Hematopoietic multipotent progenitor cell treated with erythropoietin and hydrocortisone succinate and interleukin-3 and kit ligand, for 6 days (in vitro differentiated cells): ENCODE measurements at places on chromosomes 7 and 10.

DNA sequence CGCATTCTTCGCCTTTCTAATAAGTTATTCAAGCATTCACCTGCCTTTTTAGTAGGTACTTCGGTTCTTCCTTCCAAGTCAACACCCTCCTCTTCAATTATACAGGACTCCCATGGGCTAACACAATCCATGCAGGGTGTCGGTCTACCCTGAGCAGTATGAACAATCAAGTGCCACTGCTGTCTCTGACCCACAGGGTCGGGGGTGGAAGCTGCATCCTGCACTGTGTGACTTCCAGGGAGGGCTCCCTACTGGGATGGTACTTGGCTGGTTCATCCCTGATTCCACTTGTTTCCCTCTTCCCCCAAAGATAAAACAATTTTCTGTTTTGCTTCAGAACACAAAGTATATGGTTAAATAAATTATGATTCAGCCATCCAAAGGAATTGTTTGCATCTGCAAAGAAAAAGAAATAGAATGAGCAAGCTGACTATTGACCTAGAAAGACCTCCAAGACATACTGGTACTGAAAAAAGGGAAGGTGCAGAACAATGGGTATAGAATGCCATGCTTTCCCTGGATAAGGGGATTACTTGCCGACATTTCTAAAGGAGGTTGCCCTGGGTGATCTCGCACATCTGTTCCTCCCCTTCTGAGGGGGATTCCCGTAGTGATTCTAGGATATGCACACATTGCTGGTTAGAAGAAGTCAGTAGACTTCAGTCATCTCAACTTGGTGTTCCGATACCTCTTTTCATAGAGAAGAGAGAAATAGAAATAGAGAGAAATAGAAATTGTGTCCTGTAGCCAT is 89.1 kb upstream of the AGR3 start:
- no peak for DNase-seq

- DNase-seq = no peak
Measured at GRCh38 chr10:128476368-128476725, 350.1 kb upstream of the MKI67 start.

GRCh38 chr7:70654146-70654545 is 477.8 kb upstream of the GALNT17 start:
- DNase-seq = no peak

GRCh38 chr10:48672596-48673265 is 11.9 kb upstream of the WDFY4 start:
- DNase-seq = no peak

DNA sequence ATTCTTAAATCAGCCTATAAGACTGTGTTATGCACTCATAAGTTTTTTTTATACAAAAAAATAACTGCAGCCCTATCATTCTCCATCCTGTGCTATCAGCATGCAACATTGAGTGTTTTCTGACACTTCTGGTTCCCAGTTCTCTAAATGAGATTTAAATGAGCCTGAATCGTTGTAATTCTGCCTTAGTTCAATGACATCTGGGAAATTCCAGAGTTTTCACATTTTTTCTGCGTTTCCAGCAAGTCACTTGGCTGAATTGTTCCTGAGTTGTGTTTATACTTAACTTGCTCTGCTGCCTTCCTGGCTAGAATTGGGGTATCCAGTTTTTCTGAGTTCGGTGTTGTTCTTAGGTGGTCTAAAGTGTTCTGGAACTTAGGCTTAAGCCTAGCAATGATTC is 636.1 kb upstream of the FZD8 start:
- no peak for DNase-seq

DNA sequence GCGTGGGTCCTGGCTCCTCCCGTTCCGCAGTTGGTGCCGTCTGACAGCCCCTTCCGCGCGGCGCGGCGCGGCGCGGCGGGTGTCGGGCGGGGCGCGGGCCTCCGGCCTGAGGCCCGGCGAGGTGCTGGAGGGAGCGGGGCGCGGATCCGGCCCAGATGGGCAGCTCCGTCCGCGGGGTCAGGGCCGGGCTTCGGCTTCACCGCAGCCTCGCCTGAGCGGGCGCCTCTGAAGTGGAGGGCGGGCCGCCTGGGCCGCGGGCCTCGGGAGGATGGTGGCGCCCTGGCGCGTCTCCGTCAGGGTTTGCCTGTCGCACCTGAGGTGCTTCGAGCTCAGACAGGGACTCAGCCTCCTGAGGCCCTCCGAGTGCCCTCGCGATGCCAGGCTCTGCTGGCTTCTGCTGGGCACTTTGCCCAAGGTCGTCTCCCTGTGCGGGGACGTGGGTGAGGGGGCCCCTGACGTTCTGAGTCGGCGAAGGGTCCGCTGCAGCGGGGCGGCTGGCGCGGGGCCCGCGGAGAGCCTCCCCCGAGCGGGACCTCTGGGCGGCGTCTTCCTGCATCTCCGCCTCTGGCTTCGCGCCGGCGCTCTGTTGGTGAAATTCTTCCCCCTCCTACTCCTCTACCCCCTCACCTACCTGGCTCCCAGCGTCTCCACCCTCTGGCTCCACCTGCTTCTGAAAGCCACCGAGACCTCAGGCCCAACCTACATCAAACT is 473 bp downstream of the ADCK2 start:
- peak; percentile 54 for DNase-seq

GRCh38 chr7:30931161-30931928 is 19.7 kb downstream of the AQP1 start:
- DNase-seq = no peak

DNA sequence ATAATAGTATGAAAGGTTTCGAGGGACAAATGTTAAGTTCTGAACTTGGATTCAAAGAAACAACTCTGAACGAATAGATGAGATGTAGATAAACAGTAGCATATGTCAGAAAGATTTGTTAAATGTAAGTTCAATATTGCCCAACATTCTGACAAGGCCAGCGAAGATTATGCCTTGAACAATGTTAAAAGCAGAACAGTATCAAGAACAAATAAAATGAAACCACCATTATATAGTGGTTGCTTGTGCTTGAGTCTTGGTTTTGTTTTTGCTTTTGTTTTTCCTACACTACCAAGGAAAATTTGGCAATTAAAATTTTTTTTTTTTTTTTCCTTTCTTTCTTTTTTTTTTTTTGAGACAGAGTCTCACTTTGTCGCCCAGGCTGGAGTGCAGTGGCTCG is 66.4 kb downstream of the PLXDC2 start:
- DNase-seq = no peak

GRCh38 chr7:71679480-71679879 is 547.5 kb downstream of the GALNT17 start:
- DNase-seq = no peak
